NCI-H2227 treated with DMSO at 0.1 percent for 48 hours (cell line): ENCODE measurements at places on chromosomes 3 and 15.

DNA sequence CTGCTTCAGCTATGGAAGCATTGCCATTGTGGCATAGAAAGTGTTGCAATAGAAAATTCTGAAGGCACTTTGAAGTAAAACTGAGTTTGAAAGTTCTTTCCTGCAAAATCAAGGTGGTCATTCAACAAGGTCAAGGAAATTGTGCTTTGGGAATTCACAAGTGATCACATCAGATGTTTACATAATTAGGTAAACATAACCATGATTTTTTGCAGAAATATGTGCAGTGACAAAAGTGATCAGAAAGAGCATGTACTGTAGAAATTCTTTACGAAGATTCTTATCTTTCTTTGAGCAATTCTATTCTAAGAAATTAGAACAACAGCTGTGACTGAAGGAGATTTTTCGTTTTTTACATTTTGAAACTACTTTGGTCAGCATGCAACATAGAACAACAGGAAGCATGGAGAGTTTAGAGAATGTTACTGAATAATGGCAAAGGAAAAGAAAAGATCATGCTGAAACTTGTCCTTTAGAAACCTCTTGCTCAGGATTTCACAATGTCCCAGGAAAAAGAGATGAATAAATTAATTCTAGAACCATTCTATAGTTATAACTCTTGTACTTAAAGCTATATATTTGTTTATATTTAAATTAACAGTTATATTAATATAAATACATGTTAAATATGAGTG lies 643.4 kb upstream of the ARPP21 start:
- DNase-seq, result no peak

DNA sequence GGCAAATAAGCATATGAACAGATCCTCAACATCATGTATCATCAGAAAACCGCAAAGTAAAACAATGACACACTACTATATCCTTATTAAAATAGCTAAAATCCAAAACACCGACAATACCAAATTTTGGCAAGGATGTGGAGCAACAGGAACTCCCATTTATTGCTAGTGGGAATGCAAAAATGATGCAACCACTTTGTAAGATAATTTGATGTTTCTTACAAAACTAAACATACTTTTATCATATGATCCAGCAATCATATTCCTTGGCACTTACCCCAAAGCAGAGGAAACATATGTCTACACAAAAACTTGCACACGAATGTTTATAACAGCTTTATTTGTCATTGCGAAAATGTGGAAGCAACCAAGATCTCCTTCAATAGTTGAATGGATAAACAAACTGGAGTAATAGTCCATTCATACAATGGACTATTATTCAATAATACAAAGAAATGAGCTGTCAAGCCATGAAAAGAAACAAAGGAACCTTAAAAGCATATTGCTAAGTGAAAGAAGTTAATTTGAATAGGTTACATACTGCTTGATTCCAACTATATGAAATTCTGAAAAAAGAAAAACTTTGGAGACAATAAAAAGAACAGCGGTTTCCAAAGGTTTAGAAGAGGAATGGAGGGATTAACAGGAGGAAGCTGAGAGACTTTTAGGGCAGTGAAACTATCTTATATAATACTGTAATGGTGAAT lies 172.0 kb downstream of the VPS13C start:
- no peak for DNase-seq

DNA sequence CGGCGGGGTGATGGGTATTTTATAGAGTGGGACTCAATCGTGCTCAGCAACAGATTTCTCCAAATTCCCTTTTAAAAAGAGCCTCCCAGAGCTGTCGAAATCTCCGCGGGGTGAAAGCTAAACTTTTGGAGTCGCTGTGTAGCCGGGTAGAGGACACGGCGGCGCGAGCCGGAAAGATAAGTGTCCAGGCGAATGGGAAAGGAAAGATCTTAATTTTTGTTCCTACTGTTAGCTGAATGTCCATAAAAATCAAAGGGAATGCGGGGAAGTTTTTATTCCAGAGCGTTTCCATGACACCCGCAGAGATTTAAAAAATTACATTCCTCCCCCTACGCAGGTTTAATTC lies 9.1 kb downstream of the EOMES start:
- no peak for DNase-seq

DNA sequence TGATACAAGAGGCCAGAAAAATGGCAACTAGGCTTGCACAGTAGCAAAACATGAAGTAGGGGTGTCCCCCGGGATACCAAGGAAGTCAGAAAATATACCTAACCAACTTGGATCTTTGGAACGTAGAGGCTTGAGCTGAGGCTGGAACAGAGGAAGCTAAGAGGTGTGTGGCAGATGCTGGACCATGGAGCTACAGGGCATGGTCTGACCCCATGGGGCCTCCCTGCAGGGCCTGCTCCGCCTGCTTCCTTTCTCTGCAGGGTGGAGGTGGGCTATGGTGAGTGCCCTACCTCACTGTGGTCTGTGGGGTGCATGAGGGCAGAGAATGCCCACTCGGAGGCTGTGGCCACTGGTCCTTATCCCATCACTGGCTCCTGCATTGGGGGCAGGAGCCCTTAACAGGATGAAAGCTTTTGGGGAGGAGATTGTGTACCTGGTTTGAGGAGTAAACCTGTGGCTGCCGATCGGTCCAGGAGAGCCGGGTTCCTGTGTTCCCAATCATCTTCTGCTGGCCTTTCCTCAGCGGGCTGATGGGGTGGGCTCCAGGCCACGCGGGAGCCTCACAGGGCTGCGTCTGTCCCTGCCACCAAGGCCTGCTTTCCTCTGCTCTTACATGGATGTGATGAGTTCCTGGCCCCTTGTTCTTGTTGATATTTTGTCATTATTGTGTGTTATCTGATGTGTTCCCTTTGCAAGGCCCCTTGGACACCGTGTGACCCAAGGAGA lies 96.8 kb downstream of the OCA2 start:
- DNase-seq, result no peak

DNA sequence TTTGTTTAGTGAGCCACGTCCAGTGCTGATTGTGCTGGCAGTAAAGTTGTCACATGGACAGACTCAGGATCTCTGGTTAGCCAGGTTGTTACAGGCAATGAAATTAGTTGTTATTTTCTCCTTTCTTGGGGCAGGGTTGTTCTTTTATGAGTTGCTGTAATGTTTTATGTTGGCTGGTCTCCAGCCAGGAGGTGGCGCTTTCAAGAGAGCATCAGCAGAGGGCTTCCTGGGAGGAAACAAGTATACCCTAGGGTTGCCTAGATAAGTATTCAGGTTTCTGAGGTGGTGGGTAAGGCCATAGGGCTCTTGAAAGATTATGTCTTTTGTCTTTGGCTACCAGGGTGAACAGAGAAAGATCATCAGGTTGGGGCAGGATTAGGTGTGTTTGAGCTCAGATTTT lies 14.5 kb upstream of the CFAP20DC start:
- no peak for DNase-seq

DNA sequence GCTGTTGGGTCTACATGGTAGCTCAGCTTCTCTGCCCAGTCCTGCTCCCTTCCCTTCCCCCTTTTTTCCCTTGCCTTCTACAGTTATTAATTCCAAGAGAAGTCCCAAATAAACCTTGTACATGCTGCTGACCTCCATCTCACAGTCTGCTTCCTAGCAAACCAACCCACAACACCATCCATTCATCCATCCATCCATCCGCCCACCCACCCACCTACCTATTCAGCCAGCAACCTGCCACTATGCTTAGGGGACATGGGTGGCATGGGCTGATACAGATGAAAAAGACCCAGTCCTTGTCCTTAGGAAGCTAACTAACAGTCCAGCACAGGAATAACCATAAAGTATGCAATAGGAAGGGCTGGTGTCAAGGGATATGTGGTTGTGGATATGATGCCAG lies 5.7 kb downstream of the TNFAIP8L3 start:
- no peak for DNase-seq

DNA sequence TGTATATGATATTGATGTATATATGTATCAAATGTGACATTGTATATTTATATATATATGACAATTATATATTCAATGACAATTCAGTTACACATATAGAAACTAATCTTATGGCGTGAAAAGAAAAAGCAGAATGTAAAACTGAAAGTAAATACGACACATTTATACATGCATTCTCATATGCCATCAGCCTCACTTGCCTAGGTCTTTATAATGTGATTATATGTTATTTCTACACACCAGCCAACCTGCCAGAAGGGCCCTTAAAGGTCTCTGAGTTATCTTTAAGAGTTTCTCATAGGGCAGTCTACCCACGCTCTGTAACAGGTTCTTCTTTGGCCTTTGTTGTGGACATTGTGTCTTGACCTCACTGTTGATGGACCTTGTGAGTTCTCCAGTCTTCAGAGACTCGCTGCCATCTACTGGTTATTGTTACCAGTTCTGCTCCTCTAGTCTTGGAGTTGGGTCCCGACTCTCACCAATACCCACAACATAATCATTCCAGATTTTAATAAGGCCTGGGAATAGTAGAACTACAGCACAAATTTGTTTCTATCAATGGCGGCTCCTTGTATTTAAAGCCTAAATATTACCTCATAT lies 371.5 kb upstream of the GOLIM4 start:
- peak; percentile 28 for DNase-seq

GRCh38 chr3:145942052-145942451 lies 218.9 kb downstream of the PLOD2 start:
- DNase-seq, result no peak

DNA sequence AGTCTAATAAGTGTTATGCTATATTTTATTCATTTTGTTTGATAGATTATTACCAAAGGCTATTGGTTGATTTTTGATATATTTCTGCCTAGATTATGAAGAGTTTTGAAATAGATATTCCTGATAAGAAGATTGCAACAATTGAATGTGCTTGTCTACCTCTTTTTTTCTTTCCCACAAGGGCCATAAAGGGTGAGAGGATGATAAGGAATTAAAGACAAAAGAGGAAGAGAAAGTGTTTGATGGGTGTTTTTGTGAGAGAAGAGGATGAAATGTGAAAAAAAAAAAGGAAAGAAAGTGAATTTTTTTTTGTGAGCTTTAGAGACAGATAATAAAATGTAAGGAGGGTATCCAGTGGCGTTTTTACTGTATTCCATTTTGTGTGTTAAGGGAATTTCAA lies 244.4 kb downstream of the CHST2 start:
- no peak for DNase-seq

DNA sequence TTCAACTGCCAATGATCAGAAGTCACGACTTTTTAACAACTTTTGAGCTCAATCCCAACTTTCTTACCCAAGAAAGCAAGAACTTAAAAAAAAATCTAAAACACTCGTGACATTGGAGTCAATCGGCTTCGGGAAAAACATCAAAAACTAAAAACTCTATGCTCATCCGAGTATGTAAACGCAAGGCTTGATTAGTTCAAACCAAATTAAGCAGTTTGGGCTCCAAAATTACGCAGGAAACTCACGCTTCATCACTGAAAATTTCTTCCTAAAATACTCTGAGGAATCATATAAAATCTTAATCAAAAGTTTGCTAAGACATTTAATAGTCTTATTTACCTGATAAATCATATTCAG lies 1.6 kb downstream of the TRA2B start:
- DNase-seq, result no peak

- no peak for DNase-seq
Measured at GRCh38 chr3:65548848-65549625, 489.7 kb downstream of the MAGI1 start.

GRCh38 chr15:91291673-91292072 lies 191.6 kb downstream of the SV2B start:
- DNase-seq, result no peak

- DNase-seq, result no peak
Measured at GRCh38 chr15:43029476-43029875, 76.4 kb downstream of the UBR1 start.

DNA sequence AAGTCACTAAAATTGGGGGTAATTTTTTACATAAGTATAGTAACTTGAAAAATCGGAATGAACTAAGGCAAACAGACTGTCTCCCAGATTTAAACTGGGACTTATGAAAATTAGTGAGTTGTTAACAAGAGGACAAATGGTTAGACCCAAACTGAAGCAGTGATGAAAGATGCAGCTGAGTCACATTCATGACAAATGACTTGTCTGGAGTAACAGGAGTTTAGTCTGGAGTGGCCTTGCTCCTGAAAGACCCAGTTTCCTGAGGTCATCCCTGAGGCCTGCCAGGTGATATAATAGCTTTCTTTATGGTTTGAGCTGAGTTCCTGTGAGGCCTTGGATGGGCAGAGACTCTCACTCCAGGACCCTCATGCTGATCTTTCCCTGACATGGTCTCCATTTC lies 9.6 kb upstream of the CTDSPL start:
- DNase-seq, result no peak

GRCh38 chr3:108127301-108127988 lies 36.6 kb upstream of the CD47 start:
- DNase-seq, result no peak

- DNase-seq, result no peak
Measured at GRCh38 chr3:14224895-14225294, 46.3 kb downstream of the LSM3 start.
